ENCODE measurements at places on chromosomes 11 and 22. TPM values are rescaled to one million over a fixed set of nuclear protein-coding genes. Genes with fewer than 3 reads are reported as not detected.

- DNase-seq: no peak
Measured at GRCh38 chr11:123144707-123145106, 50.3 kb downstream of the CLMP start.

- DNase-seq: no peak
Measured at GRCh38 chr11:95931916-95932315, 8.0 kb upstream of the MTMR2 start.

DNA sequence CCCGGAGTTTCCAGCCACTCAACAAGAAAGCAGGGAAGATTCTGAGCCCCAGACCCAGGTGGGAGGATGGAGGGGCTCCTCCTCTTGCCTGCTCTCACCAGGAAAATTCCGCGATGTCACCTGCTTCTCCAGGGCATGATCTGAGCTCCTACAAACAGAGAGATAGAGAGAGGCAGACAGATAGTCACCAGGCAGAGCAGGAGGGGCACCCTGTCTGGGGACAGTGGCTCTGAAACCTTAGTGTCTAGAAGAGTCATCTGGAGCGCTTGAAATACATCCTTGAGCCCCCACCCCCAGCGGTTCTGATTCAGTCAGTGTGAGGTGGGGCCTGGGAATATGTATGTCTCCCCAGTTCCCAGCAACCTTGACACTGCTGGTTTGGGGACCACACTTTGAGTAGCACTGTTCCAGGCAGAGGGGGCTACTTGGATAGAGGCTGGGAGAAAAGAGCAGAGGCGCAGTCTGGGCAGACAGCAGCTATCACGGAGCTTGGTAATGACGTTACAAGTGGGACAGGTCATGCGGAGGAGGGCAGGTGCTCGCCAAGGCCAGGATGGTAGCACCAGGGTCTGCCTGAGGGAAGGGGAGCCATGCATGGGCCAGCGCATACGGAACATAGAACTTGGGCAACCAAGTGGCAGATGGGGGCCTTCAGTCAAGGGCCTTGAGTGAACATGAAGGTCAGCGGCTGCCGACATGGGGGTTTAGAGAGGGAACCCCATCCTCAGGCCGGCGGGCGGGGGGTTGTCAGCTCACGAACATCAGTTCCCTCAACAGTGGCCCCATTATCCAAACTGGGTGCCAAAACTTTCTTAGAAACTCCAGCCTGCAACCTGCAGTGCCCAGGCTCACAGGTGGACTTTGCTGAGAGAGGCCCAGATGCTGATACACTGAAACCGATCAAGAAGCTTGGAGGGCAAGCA, 60.9 kb upstream of the MYEOV start:
- no peak for DNase-seq

The TMEM151A gene
- total RNA-seq: 0.26 TPM

- DNase-seq: no peak
Measured at GRCh38 chr22:44378380-44378779, 65.6 kb upstream of the SHISAL1 start.

- no peak for DNase-seq
Measured at GRCh38 chr11:32312865-32313403, 122.4 kb downstream of the WT1 start.

DNA sequence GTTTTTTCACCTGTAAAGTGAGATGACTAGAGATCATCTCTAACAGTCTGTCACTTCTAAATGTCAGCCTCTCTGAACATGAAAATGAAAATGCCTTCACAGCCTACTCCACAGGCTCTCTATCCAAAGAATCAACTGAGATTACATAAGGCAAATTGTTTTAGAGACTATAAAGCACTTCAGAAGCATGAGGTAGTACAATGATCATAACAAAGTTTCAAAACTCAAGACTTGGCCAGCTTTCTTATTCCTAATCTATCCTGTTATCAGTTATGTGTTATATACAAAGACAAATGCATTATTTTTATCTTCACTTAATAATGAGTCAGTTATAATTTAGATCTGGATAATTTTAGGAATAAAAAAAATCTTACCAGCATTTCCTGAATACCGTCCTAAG, 20.3 kb upstream of the CEP126 start:
- DNase-seq: no peak

The PVALB gene
- total RNA-seq: not detected

DNA sequence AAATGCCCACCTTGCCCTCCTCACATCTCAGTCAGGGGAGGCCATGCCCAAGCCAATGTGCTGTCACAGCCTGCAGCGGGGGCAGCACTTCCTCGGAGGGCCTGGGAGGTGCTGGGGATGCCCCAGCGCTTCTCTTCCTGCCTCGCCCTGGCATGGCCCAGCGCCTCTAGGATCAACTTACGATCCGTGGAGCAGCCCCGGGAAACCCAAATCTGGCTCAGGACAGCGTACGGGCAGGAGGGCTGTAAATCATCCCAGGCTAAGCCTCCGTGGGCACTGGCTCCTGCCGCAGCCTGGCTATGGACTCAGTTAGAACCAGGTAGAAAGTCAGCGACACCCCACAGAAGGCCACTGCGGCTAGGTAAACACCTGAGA, 60.9 kb upstream of the EMID1 start:
- DNase-seq: no peak

Measured in right cardiac atrium (tissue), 5 donors.